CD4-positive, CD25-positive, alpha-beta regulatory T cell (primary cell): ENCODE measurements at places on chromosomes 6 and 20. TPM values are rescaled to one million over a fixed set of nuclear protein-coding genes. Genes with fewer than 3 reads are reported as not detected.

GRCh38 chr20:19937218-19937617 is 79.9 kb upstream of the NAA20 start:
- no peak for DNase-seq

DNA sequence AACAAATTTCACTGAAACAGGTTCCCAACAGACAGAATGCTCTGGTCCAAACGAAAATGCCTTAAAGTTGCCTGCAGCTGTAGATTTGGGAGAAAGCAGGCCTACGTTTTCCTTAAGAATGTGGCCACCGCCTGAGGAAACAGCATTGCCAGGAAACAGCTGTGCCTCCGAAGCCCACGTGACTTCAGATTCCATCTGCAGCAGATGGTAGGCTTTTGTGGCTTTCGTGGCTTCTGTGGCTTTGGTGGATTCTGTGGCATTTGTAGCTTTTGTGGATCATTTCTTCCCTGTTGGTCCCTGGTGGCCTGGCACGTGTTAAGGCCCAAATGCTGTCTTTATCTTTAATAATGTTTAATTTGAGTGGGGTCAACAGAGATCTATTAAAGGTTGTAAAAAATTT is 222.9 kb downstream of the TTLL2 start:
- DNase-seq: no peak

GRCh38 chr20:63044605-63045004 is 37.8 kb upstream of the BHLHE23 start:
- DNase-seq: no peak

The TMEM244 gene
- polyA plus RNA-seq: 6.1 TPM

The DOK5 gene
- polyA plus RNA-seq: 0.26 TPM

- DNase-seq: peak; percentile 68
These were observed 156.8 kb downstream of the DNAH8 start for GRCh38 chr6:38871741-38872568.

DNA sequence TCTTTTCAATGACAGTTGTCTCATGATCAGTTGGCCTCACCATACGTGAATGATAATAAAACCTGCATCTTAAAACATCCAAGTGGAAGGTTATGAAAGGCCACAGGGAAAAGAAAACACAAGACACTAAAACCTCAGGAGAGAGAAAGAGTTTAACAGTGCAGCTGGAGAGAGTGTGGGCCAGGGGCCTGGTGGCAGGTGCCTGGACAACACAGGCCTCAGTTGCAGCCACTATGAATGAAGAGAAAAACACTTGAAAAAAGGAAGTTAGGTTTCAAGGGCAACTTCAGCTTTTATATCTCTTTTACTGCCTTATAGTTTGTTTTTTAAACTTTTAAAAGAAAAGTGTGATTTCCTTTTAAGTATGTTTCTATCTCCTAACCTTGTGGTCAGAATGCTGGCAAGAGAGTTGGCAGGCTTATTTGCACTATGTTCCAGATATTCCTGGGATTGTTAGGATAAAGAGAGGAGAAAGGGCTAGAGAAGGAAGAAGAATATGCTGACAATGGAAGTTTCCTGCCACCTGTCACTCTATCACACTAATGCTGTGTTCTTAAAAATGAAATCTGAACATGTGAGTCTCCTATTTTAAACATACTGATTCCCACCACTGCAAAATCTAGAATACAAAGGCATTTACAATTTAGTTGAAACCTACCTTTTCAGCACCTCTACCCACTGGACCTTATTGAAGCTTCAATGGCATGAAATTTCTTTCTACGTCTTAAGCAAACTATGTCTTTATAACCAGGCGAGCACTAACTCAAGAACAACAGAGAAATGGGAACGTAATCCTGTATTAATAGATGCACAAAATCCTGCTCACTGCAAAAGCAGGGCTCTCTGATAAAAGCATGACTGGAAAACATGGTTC is 222.4 kb downstream of the CD83 start:
- no peak for DNase-seq

The CLPSL2 gene
- not detected for polyA plus RNA-seq

DNA sequence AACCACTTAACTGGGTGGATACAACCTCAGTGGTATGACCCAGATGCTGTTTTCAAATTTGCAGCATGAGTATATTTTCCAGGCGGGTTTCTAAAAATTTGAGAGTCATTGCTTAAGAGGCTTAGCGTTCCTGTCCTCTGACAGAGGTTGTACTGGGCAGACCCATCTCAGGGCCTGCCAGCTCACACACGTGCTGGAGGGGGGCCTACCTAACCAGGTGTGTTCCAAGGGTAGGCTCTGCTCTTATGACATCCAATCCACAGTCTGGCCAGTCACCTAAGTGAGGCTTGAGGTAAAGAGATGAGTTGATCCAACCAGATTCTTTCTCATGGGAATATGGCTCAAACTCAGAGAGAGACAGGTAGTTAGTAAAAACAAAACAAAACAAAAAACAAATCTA is 1.3 kb downstream of the LYRM4 start:
- DNase-seq: no peak
